ENCODE measurements at places on chromosomes 5 and 9.

DNA sequence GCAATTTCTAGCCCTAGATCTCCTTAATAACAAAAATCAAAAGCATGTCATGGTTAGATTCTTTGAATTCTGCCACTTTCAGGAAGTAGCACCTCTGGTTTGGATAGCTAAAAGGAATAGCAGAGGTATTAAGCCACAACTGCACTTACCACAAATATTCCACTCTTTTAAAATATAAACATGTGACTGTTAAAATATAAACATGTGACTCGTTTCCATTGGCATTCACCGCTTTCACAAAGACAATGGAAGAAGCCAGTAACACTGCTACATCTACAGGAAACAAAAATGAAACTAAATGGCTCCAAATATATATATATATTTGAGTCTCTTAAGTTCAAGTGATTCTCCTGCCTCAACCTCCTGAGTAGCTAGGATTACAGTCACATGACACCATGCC lies 222.9 kb downstream of the ARL15 start:
- no peak for DNase-seq

GRCh38 chr5:151148583-151148982 lies 9.0 kb downstream of the ANXA6 start:
- DNase-seq = no peak

- no peak for DNase-seq
Measured at GRCh38 chr5:35672995-35673394, 55.3 kb downstream of the SPEF2 start.

DNA sequence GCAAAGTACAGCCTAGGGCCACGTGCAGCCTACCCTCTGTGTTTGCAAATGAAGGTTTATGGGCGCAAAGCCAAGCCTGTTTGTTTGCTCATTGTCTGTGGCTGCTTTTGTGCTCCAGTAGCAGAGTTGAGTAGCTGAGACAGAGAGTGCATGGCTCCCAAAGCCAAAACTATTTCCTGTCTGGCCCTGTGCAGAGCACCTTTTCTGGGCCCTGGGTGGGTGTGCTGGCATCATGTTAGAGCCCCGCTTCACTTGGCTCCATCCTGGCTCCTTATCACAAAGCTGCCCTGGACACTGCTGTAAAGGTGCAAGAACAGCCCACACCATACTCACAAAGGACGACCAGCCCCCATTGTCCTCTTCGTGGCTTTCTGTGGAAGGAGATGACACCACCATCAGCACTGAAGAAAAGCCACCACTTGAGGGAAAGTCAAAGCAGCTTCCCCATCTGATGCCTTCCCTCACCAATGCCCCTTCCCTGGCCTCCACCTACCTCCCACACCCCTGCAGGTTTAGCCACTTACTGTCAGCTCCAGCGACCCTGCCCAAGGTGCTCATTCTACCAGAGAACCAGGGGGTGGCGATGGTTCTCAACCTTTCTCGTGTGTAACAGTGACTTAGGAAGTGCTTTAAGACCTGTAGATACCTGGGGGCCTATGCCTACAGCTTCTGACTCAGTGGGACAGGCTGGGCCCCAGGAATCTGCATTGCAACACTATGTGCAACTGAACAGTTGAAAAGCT lies 23.4 kb downstream of the LCP2 start:
- no peak for DNase-seq

DNA sequence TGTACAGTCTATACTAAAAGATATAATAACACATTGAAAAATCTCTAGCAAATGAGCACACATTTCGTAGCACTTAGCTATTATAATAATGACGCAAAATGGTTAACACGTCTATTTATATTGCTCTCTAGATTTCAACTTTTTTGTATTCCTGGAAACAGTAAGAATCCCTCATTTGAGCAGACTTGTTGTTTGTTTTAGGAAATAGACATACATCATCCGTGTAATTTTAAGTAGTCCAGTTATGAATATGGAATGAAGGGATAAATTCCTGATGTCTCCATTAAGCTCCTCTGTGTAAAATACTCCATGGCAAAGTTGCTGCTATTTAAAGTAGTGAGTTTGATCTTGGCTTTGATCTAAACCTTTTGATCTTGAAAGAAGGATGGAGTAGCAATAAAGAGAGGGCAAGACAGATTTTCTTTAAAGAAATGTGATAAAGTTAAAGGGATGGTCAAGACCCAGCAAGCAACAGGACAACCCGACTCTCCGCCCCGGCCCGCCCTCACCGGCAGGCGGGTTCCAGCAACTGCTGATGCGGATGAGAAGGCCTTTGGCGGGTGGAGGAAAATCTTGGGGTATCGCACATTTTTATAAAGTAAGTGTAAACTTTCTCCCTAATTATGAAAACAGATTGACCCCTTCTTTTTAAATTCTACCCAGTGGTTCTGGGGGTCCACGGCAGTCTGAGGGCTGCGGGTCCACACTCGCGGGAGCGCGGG lies 277.4 kb downstream of the AOPEP start:
- no peak for DNase-seq

DNA sequence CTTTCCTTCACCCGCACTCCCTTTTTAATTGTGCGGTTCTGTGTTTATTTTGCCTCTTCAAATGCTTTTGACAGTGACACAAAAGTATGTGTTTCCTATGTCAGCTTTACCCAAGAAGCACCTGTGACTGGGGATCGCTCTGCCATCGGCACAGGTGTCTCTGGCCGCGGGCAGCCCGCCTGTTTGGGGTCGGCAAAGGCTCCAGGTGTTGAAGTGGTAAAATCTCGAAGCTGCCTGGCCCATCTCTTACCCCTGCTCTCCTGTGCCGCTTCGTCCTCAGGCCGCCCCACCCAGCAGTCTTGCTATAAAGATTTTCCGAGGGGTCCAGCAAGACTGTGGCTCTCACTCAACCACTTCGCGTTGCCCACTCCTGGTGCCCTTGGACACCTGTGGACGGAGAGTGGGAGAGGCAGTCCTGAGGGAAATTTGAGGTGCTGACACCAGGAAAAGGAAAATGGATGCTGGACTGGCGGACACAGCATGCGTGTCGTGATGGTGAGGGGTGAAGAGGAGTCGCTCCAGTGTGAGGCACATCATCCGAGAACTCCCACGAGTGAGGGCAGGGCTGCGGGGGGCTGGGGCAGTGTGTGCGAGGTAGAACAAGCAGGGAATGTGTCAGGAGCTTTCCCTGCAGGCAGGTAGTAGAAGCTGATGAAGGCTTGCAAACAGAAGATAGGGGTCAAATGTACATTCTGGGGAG lies 29.1 kb upstream of the CEP72 start:
- no peak for DNase-seq

DNA sequence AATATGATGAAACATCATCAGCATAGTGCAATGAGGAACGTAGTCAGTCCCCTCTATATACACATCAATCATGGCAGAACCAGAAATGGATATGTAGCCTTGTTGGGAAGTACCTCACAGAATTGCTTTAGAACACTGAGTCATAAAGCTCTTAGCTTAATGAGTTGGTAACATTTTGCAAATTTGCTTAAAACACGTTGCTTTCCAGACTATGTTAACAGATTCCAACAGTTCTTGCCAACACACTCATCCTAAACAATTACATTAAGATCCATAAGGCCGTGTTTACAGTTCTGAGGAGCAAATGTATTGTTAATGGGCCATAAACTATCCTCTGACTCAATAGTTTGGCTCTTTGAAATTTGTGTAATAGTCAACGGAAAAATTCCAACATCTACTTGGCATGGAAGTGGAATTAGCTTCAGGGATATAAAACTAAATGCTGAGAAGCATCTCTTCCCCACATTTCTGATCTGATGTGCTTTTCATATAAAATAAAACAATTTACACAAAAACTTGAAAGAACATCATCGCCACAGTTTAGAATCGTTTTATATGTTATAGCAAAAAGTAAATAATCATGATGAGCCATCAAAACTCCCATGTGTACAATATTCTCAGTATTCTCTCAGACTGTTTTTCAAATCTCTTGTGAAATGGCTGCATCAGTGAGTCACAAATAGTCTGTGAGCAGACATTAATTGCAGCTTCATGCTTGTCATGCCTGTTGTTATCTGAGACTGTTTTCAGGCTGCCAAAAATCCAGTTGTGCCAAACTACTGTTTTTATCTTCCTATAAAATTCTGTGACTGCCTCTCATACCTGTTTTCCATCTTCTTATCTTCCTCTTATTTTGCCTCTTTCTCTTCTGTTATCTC lies 291.9 kb downstream of the COX7C start:
- DNase-seq = no peak

DNA sequence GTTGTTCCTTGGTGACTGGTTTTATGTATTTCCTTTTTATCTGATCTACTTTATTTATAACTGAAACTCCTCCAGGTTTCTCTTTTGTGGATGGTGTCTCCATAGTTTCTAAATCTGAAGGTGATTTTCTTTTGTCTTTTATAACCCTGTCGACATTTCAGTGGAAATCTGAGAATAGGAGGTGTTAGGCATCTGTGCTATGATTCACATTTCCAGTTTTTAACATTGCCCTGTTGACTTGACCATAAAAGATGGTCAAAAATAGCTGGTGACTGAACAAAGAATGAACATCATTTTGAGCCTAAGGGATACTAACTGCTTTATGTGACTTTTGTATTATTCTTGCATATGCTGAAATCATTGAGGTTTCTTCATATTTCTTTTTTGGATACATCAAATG lies 190.5 kb downstream of the PCSK1 start:
- DNase-seq = no peak

DNA sequence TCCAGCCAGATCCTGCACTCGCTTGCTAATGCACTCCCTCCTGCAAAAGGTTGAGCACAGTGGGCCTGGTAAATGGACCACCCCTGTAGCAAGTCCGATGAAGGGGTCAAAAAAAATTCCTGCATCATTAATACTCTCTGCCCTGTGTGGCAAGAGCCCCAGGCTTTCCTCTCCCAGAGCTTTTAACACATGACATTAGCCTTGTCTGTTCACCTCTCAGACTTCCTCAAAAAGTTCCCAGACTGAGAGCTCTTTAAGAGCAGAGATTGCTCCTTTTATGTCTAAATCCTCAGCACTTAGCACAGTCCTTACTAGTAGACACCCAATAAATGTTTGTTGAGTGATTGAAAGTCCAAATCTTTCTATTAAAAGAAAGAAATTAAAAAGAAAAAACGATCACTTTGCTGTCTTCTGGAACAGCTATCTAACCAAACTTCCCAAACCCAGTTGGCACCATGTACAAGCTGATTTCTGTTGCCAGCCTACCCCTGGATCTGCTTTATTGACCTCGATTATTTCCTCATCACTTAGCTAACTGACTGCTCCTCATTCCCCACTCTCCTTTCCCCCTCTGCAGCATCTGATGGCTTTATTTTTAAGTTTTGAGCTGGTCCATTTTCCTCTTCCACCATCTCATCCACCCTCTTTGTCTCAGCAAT lies 209.8 kb downstream of the ENC1 start:
- no peak for DNase-seq

DNA sequence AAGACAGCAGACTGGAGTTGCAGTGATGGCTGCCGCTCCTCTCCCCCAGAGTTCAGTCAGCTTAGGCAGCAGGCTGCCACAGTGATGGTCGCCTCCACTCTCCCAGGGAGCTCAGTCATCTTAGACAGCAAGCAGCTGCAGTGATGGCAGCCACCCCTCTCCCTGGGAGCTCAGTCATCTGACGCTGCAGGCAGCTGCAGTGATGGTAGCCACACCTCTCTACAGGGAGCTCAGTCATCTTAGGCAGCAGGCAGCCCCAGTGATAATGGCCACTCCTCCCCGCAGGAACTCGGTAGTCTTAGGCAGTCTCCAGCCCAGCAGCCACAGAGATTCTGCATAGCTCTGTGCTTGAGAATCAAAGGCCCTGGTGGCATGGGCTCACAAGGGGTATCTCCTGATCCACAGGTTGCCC lies 582.7 kb downstream of the DTWD2 start:
- no peak for DNase-seq

- no peak for DNase-seq
Measured at GRCh38 chr5:82523633-82524032, 245.5 kb upstream of the RPS23 start.

DNA sequence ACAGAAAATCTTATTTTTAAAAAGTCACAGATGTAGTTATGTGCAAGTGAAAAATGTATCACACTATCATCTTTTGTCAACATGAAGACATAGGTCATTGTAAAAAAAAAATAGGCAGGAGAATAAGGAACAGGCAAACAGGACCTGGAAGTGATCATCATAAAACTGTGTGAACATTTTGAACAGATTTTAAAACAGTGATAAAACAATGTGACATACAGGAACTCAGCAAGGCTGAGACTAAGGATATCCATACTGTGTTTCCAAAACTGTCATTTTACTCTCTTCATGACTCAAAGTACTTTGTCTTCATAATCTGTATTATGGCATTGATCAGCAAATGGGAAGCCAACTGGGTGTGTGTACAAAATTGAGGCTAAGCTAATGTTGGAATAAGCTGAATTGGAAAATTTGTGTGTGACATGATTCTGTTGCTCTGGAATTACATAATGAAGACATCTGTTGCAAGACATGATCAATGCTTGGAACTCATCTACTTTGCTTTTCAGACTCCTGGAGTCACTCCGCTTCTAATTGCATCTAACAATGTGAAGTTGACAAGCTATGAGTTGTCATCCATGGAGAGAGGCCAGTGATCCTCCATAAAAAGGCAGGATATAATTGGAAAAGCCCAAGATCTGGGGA lies 978.7 kb upstream of the NUDT12 start:
- DNase-seq = no peak

- DNase-seq = no peak
Measured at GRCh38 chr5:141715346-141715905, 33.4 kb upstream of the ARAP3 start.

DNA sequence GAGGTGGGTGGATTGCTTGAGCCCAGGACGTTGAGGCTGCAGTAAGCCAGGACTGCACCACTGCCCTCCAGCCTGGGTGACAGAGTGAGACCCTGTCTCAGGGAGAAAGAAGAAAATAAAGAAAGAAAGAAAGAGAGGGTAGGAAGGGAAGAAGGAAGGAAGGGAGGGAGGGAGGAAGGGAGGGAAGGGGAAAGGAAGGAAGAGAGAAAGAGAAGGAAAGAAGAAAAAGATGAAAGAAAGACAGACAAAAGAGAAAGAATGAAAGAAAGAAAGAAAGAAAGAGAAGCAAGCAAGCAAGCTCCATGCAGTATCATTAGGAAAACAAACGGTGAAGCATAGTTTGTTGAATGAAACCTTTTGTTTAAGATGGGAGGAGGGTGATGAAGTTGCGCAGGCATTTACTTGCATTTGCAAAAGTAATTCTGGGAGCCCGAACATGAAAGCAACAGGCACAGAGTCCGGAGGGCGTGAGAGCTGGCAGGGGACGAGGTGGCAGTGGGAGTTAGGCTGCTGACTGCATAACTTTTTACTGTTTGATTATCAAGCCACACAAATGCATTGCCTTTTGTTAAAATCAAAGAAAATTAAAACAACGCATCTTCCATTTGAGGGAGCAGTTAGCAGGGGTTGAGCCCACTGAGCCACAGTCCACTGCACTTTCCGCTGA lies 26.0 kb upstream of the CEP72 start:
- DNase-seq = no peak

DNA sequence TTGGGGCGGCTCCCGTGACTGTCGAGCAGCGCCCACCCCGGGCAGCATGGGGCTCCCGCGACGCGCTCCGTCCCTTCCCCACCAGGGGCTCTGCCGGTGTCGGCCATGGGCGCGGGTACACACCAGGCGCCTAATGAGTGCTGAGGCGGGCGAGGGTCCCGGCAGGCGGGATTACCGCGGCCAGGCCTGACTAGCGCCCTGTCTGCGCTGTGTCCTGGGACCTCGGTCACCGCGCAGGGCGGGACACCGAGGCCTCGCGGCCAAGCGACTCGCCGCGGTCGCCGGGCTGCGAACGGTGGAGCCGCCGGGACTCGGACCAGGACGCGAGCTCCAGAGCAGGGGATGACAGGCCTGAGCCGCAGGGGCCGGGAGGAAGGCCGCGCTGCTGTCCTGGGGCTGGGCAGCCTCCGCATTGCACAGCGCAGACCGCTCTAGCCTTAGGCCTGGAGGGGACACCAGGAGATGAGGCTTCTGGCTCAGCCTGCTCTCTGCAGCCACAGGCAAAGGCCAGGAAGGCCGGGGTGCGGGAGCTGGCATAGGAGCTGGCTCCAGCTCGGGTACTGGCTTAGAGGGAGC lies 14.1 kb downstream of the LCN10 start:
- DNase-seq = no peak

Measured in stimulated activated CD4-positive, alpha-beta T cell treated with anti-CD3 and anti-CD28 coated beads, Interleukin-1b, Interleukin-23, amount 100 ng/mL, for 1 hour (primary cell).